ENCODE measurements at places on chromosomes 2 and 18. TPM values are rescaled to one million over a fixed set of nuclear protein-coding genes. Genes with fewer than 3 reads are reported as not detected.

PPM1B gene
- 26.0 TPM for total RNA-seq

IL1R2 gene
- not detected for total RNA-seq

NEU2 gene
- total RNA-seq: not detected

FAHD2A gene
- 33.1 TPM for total RNA-seq

CYS1 gene
- total RNA-seq: 0.25 TPM

CPO gene
- not detected for total RNA-seq

SPP2 gene
- total RNA-seq: not detected

ZNF2 gene
- 4.2 TPM for total RNA-seq

TBR1 gene
- total RNA-seq: 0.09 TPM

NAGK gene
- total RNA-seq: 125 TPM

PRSS56 gene
- total RNA-seq: not detected

GRCh38 chr2:72694715-72695496 lies 130.9 kb downstream of the EXOC6B start:
- DNase-seq: peak; percentile 82

DNA sequence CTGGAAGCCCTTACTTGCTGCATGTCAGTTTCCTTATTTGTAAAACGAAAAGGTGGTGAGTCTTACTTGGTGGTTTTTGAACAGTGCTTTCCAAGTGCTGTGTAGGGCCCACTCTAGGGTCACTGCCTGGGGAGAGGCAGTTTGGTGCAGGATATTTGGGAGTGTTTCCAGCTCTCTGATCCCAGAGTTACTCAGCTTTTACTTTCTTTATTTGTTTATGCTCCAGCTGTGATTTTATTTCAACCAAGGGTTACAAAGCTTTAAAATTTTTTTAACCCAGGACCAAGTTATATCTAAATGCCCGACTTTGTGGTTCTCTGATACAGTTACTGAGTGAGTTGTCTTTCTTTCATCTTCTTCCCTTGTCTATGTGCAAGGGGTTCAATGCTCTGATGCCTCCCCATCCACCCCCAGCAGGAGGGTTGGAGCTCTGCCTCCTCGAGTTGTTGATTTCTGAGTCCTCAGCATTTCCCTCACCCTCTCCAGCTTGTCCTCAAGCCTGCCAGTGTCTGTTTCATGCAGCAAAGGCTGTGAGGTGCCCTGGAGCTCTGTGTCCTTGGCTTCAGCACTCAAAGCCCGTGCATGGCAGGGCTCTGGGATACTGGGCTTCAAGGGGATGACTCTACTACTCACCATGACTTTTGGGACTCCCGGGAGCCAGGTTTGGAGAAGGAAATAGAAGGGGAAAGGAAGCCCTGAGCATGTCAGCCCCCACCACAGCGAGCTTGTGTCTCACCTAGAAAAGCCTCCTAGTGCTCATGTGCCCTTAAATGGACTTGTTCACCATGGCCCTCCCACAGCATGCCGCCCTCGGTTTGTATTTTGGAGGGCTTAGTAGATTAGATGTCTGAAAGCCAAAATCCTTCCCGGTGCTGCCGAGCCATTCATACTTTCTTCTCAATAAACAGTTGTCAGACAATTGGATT lies 236.8 kb downstream of the SETBP1 start:
- no peak for DNase-seq

DNA sequence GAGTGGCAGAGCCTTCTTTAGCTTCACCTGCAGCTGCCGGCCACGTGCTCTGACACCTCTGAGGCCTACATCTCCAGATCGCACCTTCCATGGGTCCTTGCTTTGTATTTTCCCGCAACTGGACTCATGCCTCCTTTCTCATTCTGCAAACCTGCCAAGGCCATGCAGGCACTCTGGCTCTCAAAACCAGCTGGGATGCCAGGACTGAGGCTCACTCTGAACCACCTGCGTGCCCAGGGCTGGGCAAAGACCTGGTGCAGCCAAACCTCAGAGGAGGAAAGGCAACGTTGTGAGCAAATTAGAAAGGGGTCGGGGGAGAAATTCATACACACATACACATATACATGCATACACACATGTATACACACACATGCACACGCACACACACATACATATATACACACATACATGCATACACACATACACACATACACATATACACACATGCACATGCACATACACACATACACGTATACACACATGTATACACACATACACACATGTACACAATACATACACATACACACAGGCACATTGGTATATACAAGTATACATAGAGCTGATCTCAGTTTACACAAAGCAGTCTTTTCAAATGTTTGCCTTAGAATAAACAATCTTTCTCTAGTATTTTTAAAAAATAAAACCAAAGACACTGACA lies 125.2 kb downstream of the RTP5 start:
- DNase-seq: no peak

- DNase-seq: no peak
Observed at GRCh38 chr2:180000434-180000833, 6.7 kb downstream of the CWC22 start.

DNA sequence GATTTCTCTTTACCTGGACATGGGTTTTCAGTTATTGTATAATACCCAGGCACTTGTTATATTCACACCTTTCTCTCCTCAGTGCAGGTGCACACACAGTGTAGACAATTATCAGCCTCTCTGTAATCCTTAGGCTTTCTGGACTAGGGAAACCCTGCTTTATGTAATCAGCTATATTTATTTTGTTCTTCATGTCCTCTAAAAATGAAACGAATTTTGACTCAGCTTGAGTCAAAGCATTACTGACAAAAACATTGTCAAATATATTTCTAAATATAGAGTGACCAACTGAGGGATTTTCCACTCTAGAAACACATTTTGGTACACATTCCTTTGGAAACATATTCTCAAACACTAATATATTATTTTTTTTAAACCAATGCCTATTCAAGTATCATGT lies 144.8 kb upstream of the GULP1 start:
- no peak for DNase-seq

DNA sequence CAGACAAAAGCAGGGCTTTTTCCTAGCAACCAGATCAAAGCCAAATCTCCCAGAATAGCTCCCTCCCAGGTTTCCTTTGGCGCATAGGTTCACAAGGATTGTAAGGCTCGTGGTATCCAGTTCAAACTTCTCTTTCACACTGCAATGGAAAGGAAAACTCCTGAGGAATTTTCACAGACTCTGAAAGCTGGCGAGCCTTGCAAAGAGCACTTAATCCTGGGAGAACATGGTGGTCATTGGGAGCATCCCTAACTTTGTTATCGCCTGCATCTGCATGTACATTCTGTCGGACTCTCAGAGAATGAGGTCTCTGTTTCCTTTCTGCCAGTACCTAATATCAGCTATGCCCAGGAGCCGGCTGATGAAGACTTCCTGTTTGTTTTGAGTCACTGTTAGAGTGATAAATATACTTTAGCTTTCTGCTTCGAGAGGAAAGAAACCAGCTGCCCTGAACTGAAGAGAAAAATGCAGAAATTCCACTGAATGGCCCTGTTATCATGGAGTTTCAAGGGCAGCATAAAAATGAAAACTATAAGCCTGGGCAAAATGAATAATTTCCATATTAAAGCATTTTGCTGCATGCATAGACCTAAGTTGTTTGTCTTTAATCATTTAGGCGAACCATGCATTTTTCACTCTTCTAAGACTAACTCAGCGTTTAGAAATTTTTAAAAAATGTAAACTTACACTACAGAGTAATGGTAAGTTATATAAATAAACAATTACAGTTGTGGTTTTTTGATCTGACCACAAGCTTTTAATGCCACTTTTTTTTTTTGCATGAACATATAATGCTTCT lies 76.4 kb upstream of the ZEB2 start:
- DNase-seq: peak; percentile 89

- DNase-seq: no peak
Observed at GRCh38 chr2:33929467-33929866, 330.4 kb upstream of the FAM98A start.

GRCh38 chr18:41714872-41715271 lies 240.2 kb upstream of the PIK3C3 start:
- no peak for DNase-seq

GRCh38 chr18:62018034-62018758 lies 125.4 kb upstream of the RNF152 start:
- no peak for DNase-seq

DNA sequence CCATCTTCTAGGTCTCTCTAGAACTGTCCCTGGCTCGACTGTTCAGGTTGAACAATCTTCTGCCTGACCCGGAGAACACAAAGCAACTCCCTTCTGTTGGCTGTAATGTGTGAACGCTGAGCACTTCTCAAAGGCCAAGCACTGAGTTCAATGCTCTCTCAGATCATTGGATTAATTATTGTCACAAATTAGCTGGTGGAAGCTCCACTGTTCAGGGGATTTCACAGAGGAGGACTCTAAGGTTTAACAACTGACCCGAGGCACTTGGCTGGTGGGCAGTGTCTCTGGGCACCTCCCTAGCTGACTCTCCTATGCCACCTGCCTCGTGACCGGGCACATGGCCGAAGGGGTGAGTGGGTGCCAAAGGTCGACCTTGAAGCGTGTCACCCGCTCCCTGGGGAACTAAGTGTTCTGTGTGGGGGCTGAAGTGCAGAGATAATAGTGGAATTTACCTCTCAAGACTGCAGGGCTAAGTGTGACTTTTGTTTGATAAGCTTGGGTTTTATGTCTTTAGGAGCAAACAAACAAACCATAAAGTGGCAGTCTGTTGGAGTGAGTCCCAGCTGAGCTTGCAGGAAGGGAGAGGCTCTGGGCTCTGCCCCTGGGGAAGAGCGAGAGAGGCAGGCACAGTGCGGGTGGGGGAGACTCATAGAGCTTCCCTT lies 64.8 kb downstream of the BCL2L11 start:
- DNase-seq: no peak

DNA sequence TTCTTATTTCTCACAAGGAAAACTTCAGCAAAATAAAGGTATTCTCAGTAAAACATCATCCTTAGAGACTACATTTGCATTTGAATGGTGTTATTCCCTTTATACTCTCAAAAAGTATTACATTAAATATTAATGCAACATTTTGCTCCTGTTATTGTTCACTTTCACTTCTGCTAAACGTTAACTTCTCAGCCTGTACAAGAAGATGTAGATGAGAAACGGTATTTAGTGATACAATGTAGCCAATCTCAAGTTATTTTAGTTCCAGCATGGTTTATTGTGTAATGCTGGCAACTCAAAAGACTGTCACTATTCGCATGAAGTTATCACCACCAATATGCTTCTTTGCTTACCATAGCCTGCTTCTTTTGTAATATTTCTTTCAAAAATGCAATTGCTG lies 514.1 kb downstream of the CPS1 start:
- no peak for DNase-seq

GRCh38 chr2:106080959-106081358 lies 113.1 kb downstream of the UXS1 start:
- DNase-seq: no peak

DNA sequence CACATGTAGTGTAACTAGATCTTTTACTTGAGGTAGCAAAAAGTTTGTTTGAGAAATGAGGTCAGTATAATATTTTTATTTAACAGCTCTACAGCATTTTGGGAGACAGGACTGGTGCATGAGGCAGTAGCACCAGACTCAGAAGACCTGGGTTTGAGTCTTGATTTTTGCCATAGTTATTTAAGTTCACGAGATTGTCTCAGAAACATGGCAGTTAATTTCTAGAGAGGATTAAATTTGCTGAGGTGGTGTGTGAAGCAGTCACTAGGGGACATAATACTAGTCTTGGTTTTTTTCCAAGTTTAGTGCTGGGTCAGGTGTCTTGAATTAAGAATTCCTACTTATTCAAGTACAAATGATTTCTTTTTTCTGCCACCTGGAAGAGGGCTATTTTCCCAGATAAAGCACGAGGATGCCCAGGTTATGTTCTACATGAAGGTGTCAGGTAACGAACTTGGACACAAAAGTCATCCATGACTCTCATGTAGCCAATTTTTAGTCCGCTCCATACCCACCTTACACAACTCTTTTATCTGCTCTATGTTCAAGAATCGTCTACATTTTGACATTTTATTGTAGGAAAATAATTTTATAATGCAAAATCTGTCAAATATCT lies 1.4 kb downstream of the MARCHF7 start:
- DNase-seq: peak; percentile 56

DNA sequence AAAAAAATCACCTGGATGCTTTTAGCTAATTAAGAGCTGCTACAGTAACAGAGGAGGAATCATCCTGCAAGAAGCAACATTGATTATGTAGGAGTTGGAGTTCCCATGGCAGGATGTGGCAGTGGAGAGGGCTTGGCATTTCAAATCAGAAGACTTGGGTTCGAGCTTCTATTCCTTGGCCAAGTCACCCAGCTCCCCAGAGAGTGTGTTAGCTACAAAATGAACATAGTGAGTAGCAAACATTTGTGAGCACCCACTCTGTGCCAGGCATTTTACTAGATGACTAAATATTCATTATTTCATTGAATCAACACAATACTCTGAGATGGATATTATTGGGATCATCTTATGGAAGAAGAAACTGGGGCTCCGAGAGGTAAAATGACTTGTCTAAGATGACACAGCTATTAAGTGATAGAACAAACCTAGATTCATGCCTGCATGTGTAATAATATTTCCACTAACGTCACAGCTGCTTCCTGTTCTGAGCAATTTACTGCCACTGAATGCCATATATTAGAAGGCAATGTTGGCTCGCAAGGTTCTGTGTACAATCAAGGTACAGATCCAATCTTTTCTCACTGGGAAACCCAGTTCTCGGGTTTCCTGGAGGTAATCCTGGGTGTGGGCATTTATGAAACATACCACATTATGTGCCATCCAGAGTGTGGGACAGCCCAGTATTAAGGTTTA lies 18.0 kb downstream of the NTSR2 start:
- no peak for DNase-seq

- no peak for DNase-seq
Observed at GRCh38 chr2:177740700-177741099, 331.9 kb downstream of the PDE11A start.

GRCh38 chr2:226716126-226716525 lies 83.5 kb downstream of the IRS1 start:
- no peak for DNase-seq

DNA sequence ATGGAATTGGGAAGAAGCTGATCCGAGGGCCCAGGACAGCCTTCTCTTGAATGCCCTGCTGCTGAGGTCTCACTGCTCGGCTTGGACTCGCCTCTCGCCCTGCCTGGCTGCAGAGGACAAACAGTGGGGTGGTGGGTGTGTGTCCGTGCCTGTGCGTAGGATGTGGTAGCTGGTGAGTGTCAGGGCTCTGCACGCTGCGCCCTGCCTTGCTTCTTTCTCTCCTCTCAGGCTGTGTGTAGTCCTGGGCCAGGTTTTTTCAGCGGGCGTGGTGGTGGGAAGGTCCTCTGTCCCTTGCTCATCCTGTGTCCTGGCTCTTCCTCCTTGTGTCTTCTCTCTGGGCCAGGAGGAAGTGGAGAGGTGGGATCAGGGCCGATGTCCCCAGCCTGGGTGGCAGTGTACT lies 44.8 kb downstream of the RRM2 start:
- DNase-seq: no peak

DNA sequence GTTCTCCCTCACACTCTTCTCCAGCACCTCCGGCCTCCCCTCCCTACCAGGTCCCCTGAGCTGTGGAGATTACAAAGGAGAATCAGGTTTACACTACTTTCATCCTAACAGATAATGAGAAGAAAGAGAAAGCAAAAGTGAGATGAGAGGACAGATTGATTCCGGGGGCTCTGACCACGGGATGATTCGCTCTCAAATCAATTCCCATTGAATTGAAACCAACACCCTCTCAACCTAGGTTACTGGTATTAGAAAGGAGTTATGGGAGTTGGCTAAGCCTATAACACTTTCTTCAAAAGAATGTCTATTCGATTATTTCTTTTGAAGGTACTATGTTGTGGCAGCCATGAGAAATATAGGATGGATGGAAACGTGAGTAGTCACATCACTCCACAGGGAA lies 386.2 kb upstream of the TNP1 start:
- DNase-seq: no peak

- no peak for DNase-seq
Observed at GRCh38 chr2:219024059-219024458, 17.3 kb downstream of the CFAP65 start.

- DNase-seq: no peak
Observed at GRCh38 chr2:109164311-109164710, 35.3 kb downstream of the SH3RF3 start.
